ENCODE measurements at places on chromosomes 5 and 9. TPM values are rescaled to one million over a fixed set of nuclear protein-coding genes. Genes with fewer than 3 reads are reported as not detected.

Gene SUSD3
- polyA plus RNA-seq = 0.11 TPM

Gene EXD3
- 3.2 TPM for polyA plus RNA-seq

Gene MSANTD3
- polyA plus RNA-seq = 46.8 TPM

Gene SLC46A2
- not detected for polyA plus RNA-seq

Gene GABRA1
- not detected for polyA plus RNA-seq

DNA sequence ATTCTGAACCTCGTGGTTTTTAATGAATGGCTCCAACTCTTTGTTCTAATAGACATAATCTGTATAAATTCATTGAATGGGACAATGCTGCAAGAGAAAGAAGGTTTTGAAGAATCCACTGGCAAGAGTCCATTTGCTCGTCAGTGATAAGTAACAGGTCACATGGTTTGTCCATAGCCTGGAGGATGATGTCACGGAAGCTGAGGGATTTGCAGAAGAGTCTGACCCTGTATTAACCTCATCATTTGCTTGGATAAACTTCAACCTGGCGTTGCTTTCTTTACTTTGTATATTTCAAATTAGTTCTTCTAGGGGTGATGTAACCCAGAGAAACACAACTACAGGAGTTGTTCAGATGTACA is 197.4 kb downstream of the GAS1 start:
- no peak for DNase-seq

DNA sequence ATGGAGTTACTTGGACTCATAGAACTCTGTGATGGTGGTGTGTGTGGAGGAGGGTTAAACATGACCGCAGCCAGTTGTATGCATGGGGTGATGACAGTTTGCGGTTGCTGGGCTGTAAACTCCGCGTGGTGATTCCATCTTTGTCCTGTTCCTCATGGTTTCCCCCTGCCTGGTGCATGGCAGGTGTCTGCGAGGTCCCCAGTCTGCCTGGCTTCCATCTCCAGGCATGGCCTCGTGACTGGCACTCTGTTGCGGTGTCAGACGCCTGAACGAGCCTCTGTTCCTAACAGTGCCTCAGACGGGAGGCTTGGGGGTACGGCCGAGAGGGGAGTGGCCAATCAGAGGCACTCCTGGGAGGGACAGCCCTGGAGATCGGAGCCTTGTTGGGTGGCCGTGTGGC is 33.9 kb upstream of the SH3PXD2B start:
- no peak for DNase-seq

GRCh38 chr5:40154194-40154593 is 525.5 kb upstream of the PTGER4 start:
- no peak for DNase-seq

All from mammary epithelial cell (primary cell).